ENCODE measurements at places on chromosomes 1 and 21.

DNA sequence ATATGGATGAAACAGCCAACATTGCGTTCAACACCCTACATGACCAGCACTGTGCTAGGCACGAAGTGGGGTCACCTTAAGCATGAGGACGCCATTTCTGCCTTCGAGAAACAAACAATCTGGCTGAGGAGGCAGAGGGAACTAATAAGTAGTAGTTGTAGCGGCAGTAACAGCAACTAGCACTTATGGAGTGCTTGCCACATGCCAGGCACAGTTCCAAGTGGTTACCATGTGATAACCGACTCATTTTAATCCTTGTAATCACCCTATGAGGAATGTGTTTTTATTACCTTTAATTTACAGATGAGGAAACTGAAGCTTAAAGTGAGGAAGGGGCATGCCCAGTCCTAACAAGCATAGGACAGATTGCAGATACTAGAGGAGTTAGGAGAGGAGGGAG is 33.7 kb downstream of the KCND3 start:
- DNase-seq: no peak

- no peak for DNase-seq
Observed at GRCh38 chr1:81517987-81518386, 282.7 kb upstream of the ADGRL2 start.

DNA sequence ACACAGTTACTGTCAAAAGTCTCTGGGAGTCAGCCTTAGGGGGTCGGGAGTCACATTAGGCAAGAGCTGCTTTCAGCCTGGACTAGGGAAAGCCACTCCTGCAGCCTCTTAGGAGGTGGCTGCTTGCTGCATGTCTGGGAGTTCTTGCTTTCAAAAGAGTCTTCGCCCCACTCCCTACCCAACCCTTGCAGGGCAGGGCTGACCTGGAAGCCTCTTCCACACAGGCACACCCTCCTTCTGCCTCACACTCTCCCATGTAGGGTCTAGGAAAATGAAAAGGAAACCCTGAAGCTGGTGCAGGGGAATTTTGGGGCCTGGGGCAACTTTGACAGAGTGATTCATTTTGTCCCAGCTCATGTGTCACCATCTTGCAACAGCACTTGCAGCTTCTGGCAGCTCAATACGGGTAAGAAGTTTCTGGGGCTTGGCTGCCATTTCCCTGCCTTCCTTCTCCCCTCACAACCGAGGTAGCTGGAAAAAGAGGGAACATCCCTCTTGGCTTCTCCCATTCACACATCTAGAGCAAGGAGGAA is 37.3 kb downstream of the KCND3 start:
- DNase-seq: no peak

GRCh38 chr21:34201001-34201400 is 127.6 kb downstream of the MRPS6 start:
- no peak for DNase-seq

- DNase-seq: no peak
Observed at GRCh38 chr1:42953182-42954180, 5.2 kb downstream of the SLC2A1 start.

- DNase-seq: no peak
Observed at GRCh38 chr1:200866521-200866920, 6.3 kb upstream of the GPR25 start.

DNA sequence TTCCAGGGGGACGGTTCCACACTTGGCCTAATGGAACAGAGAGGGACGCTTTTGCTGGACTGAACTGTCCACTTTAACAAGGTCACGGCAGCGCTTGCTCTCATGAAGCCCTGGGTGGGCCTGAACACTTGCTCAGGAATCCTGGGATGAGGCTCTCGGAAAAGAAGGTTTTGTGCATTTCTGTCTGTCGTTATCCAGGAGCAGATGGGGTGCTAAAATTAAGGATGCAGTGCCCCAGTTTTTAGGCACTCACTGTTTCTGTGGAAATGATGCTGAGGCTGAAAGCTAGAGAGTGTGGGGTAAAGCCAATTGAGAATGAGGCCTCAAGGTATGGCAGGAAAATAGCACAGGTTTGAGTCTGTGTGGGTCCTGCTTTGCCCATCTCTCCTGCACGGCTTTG is 111.0 kb downstream of the DAB1 start:
- no peak for DNase-seq

- DNase-seq: no peak
Observed at GRCh38 chr21:34255073-34255472, 108.7 kb upstream of the KCNE2 start.

- no peak for DNase-seq
Observed at GRCh38 chr1:52164604-52165003, 22.7 kb downstream of the ZFYVE9 start.

GRCh38 chr1:185334182-185334581 is 17.1 kb upstream of the IVNS1ABP start:
- no peak for DNase-seq

GRCh38 chr1:201575912-201576311 is 37.0 kb downstream of the NAV1 start:
- no peak for DNase-seq

DNA sequence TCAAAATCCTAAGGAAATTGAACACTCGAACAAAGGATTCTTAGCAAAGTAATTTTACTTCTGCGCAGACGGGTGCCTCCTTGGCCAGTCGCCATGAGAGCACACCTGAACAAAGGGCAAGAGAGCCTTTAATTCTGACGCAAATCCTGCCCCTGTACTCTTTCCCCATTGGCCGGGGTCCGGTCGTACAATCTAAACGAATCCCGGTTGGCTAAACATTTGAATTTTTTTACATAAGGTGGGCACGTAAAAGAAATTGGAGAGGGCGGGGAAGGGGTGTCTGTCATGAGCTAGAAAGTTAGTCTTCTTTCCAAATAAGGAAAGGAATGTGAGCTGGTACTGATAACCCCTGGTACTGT is 8.2 kb upstream of the IL22RA1 start:
- DNase-seq: no peak

GRCh38 chr21:34519016-34519415 is 7.0 kb upstream of the KCNE1 start:
- DNase-seq: no peak

DNA sequence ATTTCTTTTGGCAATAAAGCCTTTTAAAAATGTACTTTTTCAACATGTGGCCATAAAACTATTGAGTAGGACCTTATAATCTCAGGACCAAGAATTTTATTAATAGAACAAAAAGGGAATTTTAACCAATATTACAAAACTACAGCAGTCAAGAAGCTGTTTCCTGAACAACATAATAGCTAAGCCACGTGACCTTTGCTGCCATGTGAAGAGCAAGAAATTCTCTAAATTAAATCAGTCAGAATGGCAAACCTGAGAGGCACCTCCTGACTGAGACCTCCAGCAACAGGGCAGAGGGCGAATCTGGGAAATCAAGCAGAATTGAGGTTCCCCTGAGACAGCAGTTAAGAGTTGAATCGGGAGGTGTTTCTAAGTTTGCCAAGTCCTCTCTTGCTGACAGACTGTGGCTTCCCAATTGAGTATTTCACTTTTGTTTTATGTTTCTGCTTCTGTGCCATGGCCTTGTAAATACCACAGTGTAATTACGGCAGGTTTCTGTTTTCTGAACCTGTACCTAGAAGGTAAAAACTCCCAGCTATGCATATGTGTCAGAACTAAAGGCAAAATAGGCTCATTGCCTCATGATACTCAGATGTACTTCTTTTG is 358.4 kb downstream of the NTNG1 start:
- DNase-seq: no peak

DNA sequence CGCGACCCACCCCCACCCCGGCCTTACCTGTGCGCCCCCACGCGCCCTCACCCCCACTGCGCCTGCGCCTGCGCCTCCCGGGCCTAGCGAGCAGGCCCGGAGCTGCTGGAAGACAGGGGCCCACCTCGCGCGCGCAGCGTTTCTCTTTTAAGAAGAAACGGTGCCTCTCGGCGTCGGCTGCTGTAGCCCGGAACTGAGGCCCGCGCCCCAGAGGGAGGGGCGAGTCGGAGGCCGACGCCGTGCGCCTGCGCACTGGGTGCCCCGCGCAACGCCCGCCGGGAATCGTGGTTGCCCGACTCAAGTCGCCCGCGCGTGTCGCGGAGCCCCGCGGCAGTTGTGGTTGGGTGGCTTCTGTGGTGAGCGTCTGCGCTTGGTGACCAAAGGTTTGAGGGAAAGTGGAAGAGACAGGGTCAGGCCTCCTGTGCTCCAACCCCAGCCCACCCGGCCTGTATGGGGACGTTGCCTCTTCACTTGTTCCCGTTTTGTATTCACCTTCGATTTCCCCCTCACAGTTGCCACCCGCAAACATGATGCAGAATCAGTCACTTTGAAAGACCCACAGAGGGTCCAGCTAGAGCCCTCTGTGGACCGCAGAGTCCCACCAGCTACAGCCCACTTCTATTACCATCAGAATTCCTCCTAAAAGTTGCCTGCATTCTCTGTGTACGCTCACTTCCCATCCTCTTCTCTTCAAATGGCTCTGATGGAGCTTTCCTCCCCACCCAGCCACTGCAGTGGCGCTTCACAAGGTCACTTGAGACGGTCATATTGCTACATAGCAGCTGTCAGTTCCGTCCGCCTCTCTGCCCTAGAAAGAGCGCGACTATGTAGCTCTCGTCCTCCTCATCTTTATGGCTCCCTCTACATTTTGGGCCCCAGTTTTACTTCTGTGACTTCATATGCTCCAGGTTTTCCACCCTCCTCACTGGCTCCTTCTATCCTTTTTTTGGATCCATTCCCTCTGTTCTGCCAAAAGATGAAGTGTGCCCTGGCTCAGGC is at the start of gene ZNF692:
TSS of gene ZNF692 (minus strand) at position 195 of the 999 bp plus-strand sequence. CDS start 776 bp downstream, outside the sequence.
- DNase-seq: peak; percentile 82

DNA sequence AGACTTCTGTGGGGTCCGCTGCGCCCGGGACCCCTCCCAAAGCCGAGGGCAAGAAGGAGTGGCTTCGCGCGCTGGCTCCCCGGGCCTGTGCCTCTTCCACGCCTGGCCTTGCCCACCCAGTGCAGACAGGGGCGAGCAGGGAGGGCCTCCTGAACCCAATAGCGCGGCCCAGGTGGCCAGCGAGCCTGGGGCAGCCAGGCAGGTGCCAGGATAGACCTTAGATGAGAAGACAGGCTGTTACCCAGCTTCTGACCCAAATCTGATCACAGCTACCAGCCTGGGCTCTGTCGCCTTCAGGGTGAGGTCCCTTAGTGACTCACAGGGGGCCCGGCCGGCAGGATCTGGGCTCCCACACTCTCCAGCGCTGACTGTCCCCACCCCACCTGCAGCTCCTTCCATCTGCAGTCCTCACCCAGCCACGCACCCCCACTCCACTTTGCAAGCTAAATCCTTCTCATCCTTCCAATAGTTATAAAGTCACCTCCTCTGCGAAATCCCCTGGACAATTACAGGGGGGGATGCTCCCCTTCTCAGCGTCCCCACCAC is 9.6 kb downstream of the CLEC20A start:
- no peak for DNase-seq

GRCh38 chr1:45033356-45033755 is 21.3 kb downstream of the UROD start:
- DNase-seq: no peak

- no peak for DNase-seq
Observed at GRCh38 chr1:42937141-42937696, 21.4 kb downstream of the SLC2A1 start.

DNA sequence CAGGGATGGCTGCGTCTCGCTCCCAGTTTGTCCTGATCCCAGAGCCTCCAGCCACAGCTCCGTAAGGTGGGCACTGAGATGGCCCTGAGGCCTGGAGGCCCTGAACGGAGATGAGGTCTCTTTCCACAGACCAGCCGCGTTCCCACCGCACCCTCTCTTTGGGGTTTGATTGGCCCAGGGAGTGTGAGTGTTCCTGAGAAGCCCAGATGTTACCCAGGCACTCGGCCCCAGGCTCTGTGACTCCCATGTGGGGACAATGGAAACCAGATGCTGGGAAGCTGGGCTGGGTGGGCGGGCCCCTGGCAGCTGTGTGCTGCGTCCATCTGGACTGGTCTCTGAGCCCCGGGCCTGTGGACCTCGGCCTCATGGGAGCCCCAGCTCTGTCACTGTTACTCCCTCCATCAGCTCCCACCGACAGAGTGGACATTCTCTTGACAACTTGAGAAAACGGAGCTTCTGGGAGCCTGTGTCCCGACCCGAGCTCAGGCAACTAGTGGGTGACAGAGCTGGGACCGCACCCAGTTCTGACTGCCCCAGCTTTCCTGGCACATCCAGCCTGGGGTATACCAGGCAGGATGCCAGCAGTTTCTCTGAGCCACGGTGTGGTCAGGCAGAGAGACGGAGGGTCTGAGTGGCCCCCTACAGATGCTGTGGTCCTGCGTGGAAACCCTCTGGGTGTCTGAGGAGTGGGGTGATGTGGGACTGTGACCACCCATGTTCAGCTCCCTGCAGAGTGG is 9.8 kb upstream of the COL6A1 start:
- DNase-seq: no peak

- peak; percentile 40 for DNase-seq
Observed at GRCh38 chr1:15246960-15247614, at the start of gene FHAD1. Gene FHAD1, plus strand, starts transcription at chr1:15247223. Its CDS starts 4,562 bp downstream, at chr1:15251785.

DNA sequence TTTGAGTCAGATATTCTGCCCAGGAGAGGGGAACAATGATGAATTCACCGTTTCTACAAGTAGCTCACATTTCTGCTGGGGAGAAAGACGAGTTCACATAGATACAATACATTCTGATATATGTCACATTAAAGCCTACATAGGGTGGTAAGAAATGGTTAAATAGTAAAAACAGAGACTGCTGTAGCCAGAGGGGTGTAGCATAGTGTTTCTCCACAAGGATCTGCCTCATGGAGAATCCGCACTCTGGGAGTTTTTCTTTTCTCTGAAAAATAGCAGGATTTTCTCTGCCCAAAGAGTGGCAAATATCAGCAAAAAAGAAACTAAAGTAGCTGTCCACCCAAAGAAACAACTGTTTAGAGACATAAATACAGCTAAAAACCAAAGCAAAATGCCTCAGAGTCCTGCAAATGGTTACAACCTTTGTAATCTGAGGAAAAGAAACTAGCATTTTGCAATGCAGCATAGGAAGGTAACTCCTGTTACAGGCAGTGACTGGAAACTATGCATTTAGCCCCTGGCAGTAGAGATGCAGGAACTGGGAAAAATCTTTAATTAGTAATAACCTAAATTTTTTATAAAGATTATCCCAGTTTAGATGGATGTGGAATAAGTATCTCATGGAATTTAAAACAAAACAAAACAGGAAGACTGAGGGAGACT is 1126.7 kb upstream of the ADGRL2 start:
- no peak for DNase-seq
